ENCODE measurements at places on chromosomes 3 and 15.

DNA sequence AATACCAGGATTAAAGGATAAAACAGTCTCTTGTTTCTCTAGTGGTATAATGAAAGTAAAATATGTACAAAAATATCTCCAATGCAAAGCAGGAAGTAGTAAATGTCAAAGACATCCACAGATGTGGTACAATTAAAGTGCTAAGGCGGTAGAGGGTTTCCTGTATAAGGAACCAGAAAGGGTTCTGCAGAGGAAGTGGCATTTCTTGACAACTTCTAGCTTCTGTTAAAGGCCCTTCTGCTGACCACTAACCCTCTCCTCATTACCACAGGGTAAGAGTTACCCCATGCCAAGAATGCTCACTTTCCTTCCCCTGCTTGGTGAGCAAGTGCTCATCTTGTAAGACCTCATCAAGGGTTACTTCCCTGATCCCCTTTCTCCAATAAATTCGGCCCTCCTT, 883.6 kb upstream of the NR2F2 start:
- DNase-seq: no peak

- DNase-seq: no peak
Measured at GRCh38 chr15:74203914-74204431, 1.4 kb upstream of the STRA6 start.

DNA sequence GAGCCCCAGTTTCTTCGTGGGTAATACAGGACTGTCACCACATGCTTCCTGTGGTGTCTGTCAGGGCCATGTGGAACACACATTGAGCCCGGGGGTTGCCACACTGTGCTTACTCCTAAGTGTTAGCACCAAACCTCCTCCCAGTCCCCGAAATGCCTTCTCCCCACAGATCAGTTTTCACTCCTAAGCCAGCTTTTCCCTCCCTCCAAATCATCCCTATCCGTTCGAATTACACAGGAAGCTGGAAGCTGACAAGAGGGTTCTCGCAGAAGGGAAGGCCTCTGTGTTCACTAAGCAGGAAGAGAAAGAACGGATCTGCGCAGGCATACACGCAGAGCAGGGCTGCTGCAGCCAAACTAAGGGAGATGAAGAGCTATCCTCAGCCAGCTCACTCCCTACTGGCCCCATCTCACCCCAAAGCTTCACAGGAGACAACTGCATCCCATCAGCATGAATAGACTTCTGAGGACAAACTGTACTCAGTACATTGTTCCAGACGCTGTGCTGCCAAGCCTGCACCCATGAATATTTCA, 32.3 kb downstream of the XXYLT1 start:
- DNase-seq: no peak

DNA sequence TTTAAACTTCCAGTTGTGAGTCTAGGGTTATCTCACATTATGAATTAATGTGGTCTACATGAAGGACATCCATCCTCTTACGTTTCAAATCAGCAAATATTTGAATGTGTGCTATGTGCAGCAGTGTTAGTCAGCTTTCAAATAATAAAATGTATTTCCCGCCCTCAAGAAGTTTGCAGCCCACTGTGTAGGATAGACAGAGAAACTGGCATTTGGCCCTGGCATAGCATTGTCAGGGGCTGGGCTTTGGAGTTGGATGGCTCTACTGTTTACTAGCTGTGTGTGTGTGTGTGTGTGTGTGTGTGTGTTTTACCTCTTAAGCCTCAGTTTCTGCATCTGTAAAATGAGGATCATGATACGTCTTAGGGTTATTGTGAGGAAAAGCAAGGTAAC, 400.5 kb upstream of the C2CD4B start:
- DNase-seq: no peak

Data from Calu3 (cell line).